KG1 (cell line): ENCODE measurements at places on chromosomes 12 and 14.

DNA sequence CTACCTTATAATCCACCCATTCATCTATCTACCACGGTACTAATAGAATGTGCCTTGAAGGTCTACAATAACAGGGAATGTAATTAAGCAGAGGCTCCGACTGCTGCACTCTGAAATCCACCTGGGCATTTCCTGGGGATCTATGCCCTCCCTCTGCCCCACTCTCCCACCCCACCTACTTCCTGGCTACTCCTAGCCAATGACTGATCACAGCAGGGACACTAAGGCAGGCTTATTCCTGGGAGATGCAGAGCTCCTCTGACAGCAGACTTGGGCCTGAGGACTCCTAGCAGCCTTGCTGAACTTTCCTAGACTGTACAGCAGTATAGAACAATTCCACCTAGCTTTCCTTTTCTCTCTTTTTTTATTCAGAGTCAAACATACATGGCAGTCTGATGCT, 91.1 kb upstream of the DHRS4 start:
- DNase-seq: no peak

GRCh38 chr12:132834181-132834711, 5.6 kb upstream of the GOLGA3 start:
- DNase-seq: peak; percentile 21

GRCh38 chr12:106267535-106267934, 19.7 kb upstream of the CKAP4 start:
- no peak for DNase-seq

GRCh38 chr12:116650062-116650461, 87.8 kb downstream of the SPRING1 start:
- DNase-seq: no peak

DNA sequence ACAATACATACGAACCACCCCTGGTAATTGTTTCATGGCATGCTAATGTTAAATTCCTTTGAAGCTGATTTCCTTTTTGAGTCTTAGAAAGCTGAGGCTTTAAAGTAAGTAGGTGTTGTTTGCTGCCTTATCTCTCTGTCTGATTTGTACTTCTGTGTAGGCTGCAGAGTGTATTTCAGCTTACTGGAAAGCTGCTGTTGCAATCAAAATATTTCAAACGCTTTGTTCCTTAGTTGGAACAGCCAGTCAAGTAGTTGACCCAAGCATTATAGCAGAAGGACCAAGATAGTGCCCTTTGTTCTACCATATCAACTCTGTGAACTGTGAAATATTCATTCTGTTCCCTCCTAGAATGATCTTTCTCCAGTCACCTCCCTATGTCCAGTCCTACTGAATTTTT, 3.1 kb downstream of the PKP2 start:
- no peak for DNase-seq

DNA sequence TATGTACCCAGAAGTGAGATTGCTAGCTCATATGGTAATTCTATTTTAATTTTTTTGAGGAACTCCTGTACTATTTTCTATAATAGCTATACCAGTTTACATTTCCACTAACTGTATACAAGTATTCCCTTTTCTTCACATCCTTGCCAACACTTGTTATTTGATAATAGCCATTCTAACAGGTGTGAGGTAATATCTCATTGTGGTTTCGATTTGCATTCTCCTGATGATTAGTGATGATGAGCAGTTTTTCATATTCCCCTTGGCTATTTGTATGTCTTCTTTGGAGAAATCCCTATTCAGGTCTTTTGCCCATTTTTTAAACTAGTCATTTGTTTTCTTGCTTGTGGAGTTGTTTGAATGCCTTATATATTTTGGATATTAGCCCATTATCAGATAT, 121.3 kb downstream of the BBS10 start:
- no peak for DNase-seq
